ENCODE measurements at places on chromosomes 12 and 14.

- no peak for DNase-seq
Measured at GRCh38 chr14:63854330-63854729, 1.5 kb downstream of the SYNE2 start.

GRCh38 chr12:46160981-46161690, 107.7 kb downstream of the SLC38A1 start:
- DNase-seq = no peak

DNA sequence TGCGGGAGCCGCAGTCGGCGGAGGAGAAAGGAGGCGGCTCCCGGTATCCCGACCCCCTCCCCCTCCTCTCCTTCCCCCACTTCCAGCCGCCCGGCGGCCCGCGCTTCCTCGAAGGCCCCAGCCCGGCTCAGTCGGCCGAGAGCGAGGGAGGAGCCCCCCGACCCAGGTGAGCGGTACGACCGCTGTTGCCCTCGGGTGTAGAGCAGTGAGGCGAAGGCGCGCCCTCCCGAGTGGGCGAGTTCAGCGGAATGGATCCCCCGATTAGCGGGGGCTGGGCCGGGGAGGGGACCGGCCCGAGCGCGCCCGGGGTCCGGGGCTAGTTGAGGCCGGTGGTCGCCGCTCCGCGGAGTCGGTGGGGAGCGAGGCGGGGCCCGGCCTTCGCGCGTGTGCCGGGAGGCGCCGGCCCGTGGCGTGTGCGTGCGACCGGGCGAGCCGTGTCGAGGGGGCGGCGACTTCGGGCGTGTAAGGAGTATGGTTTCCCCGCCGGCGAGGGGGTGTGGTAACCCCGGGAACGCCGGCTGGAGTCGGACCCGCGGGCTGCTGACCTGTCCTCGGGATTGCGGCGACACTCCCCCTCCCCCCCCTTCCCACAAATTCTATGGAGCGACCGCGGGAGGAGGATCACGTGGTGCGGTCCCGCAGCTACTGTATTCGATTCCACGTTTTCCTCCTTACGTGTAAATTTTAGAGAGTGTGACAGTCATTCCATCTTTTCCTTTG, 501 bp downstream of the RIMKLB start:
- DNase-seq = peak; percentile 47

- DNase-seq = no peak
Measured at GRCh38 chr12:124490584-124491305, 76.7 kb downstream of the NCOR2 start.

- DNase-seq = no peak
Measured at GRCh38 chr14:102396521-102396920, 33.8 kb downstream of the TECPR2 start.

DNA sequence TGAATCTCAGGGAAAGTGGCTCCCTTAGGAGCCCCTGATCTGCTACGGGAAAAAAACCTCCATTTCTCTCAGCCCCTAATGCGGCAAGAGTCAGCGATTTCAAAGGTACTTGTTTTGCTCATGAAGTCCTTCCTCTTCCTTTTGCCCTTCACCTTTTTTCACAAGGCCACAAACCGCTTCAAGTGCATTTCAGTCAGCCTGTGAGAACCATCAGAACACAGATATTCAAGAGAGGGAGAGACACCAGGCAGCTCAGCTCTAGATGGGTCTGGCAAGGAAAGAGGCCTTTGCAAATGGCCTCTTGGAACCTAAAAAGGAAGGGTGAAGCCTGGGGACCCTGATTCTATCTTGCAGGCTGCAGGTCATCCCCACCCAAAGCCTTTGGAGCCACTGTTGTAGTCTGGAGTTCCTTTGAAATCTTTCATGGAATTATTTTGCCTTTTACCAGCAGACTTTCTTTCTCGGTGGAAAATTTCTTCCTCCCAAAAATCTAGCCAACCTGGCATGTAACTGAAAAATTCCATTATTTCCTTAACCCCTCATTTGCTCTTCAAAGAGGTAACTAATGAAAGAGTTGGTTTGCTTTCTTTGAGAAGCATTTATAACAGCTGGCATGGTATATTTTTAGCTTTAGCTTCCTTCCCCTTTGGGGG, 145.0 kb downstream of the SAMD4A start:
- no peak for DNase-seq

DNA sequence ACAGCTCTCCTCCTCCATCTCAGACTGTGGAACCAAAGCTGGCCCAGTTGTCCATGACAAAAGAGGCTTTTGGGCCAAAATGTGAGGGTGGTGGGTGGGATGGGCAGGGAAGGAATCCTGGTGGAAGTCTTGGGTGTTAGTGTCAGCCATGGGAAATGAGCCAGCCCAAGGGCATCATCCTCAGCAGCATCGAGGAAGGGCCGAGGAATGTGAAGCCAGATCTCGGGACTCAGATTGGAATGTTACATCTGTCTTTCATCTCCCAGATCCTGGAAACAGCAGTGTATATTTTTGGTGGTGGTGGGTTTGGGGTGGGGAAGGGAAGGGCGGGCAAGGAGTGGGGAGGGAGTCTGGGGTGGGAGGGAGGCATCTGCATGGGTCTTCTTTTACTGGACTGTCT, 11.8 kb upstream of the TAMALIN start:
- no peak for DNase-seq

DNA sequence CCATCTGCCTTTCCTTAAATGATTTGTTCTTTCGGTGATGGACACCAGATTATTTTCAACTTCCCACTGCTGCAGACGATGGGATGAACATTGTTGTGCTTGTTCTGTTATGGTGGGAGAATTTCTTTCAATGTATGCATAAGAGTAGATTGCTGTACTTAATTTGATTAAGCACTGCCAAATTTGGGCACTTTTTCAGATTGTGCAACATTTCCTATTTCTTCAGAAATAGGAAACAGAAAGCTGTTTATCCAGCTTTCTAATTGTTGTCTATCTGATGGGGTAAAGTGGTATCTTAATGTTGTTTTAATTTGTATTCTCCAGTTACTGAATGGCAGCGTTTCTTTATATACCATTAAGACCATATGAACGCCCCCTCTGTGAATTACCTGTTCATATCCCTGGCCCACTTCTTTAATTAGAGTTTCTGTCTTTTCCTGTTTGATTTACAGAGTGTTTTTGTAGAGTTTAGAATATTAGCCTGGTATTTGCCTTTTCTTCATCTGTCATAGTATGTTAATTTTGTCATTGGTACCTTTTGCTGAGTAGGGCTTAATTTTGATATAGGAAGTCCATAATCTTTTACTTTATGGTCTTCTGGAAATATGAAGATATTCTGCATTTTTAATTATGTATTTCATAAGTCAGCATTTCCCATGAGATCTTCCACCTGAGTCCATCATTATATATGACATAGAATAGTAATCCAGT, 59.6 kb downstream of the DIP2B start:
- DNase-seq = no peak

GRCh38 chr14:86596024-86596423, 1066.1 kb downstream of the FLRT2 start:
- DNase-seq = no peak

DNA sequence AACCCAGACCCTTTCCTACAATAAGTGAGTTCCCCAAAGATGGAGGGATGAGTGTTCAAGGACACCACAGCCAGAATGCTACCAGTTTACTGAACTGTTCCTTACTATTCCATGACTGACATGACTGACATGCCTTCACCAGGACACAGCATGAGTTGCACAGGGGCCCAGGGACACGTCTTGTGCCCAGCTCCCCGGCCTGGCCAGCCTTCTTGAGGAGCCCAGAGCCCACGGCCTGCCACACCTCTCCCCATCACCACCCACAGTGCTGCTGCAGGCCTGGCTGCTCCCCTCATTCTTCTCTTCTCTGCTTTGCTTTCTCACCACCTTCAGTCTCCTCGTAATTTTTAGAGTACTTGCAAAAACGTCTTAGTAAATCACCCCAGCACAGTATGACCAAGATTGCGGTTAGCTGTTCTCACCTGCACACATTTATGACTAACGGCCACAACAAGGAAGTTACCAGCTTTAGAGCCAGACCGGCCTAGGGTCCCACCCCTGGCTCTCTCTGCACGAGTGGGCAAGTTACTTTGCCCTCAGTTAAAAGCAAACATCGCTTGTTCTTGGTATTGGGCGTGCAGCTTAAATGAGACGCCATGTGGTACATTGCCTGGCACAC, 18.5 kb downstream of the PPP2R5E start:
- DNase-seq = peak; percentile 41

GRCh38 chr12:67415473-67415872, 146.3 kb downstream of the CAND1 start:
- no peak for DNase-seq

- no peak for DNase-seq
Measured at GRCh38 chr14:96711559-96712267, 85.5 kb upstream of the VRK1 start.

GRCh38 chr12:8014836-8015235, 17.7 kb upstream of the FOXJ2 start:
- no peak for DNase-seq

DNA sequence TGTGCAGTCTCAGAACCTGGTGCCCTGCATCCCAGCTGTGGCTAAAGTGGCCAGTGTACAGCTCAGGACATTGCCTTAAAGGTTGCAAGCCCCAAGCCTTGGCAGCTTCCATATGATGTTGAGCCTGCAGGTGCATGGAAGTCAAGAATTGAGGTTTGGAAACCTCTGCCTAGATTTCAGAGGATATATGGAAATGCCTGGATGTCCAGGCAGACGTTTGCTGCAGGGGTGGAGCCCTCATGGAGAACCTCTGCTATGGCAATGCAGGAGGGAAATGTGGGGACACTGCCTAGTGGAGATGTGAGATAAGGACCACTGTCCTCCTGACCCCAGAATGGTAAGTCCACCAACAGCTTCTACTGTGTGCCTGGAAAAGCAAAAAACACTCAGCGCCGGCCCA, 17.9 kb upstream of the CNIH1 start:
- DNase-seq = no peak

GRCh38 chr14:33700052-33700451, 250.8 kb downstream of the EGLN3 start:
- no peak for DNase-seq

GRCh38 chr12:124130691-124131591, 157.9 kb downstream of the ZNF664 start:
- no peak for DNase-seq

DNA sequence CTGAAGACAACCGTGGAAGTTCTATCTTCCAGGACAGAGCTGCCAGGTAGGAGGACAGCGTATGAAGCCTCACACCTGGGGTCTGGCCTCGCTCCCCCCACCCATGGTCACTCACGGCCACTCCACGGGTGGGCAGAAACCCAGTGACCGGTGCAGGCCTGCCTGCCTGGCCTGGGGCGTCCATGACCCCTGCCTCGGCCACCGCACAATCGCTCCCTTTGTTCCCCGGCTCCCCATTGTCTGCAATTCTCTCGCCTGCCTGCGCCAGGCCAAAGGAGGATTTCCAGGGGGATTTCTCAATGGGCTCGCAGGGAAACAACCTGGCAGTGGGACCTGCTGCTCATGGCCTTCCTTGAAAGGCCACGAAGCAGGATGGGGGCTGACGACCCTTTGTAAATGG, 22.6 kb downstream of the CCDC85C start:
- no peak for DNase-seq

GRCh38 chr12:3723916-3724805, 28.7 kb downstream of the CRACR2A start:
- DNase-seq = no peak

GRCh38 chr12:98373025-98373554, 142.3 kb upstream of the TMPO start:
- DNase-seq = no peak

GRCh38 chr12:64883264-64884163, 59.1 kb downstream of the TBC1D30 start:
- DNase-seq = no peak

DNA sequence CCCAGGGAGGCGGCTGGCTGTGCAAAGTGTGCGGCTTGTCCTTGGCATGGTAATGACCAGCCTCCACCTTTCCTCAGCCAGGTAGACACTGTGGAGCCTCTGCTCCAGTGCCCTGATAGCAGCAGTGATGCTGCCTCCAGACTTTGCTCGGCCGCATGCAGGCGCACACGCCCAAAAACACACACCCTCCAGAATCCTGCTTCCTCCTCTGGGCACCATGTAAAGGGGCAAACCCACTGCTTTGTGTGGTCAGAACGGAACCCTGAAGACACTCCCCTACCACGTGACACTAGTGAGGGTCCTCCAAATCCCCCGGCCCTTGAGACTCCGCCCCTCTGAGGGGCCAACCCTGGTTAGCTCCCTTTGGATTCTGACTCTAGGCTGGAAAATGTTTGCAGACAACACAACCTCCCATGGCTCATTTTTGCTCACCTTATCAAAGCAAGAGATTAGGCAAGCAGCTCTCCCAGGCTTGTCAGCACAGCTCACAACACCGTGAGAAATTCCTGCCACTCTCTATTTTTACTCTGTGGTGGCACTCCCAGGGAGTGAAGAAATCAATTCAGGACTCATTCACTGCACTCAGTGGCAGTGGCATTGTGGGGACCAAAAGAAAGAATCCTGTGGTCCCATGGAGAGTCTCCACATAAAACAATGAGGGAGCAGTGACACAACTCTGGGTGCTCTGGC, 4.5 kb downstream of the KRT77 start:
- no peak for DNase-seq

DNA sequence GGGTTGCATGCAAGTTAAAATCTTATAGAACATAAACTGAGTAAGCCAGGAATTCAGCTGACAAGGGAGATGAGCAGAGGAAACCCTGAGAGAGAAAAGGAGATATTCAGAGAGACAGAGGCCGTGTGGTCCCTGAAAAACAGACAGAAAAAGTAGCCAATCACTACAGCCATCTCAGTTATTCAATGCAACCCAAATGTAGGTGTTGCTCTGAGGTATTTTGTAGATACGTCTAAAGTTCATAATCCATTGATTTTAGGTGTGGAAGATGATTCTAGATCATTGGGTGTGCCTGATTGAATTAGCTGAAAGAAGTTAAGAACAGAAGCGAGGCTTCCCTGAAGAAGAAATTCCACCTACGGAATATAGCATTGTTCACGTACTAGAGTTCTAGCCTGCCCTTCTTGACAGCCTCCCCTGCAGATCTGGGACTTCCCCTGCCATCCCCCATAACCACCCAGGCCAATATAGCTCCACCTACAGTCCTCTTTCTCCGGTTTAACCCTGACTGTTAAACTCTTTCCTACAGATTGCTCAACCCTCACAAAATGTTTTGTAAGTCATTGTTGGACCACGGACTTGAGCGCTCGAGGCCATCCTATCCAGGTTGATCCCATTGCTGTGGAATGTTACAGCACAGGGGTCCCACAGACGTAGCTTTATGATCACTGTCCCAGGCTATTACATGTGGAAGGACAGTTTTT, 21.7 kb downstream of the AICDA start:
- no peak for DNase-seq

DNA sequence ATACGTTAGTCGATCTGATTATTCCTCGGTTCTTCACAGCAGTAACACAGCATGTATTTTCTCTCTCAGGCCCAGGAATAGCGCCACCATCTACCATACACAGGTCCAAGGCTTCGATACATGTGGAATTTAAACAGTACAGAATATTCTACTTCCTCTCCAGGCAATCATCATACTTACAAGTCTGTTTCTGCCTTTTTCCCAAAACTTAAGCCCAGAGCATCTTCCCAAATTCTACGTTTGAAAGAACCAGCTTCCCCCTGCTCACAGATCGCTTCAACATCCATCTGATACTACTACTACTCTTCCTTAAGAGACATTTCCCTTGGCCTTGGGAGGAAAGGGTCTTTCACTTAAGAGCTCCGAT, 626 bp downstream of the TXNDC16 start:
- DNase-seq = no peak

- DNase-seq = no peak
Measured at GRCh38 chr12:24632466-24632865, 316.4 kb downstream of the BCAT1 start.

All from CD4-positive, alpha-beta T cell treated with Interleukin-15 for 1 hour (primary cell).